Ovary (tissue), 10 donors: ENCODE measurements at places on chromosomes 1 and 21.
A peak's percentile ranks its signal among the peaks of the same experiment; 100 is the strongest.

GRCh38 chr1:6580593-6581409 lies 1.0 kb downstream of the ZBTB48 start:
- peak overlapping the region; percentile 94 for H3K27ac ChIP-seq
- peaks cover 4% of the 10 kb centered on the region for H3K4me1 ChIP-seq
- DNase-seq, result no peak
- H3K27me3 ChIP-seq, result no peaks in the 10 kb centered on the region

DNA sequence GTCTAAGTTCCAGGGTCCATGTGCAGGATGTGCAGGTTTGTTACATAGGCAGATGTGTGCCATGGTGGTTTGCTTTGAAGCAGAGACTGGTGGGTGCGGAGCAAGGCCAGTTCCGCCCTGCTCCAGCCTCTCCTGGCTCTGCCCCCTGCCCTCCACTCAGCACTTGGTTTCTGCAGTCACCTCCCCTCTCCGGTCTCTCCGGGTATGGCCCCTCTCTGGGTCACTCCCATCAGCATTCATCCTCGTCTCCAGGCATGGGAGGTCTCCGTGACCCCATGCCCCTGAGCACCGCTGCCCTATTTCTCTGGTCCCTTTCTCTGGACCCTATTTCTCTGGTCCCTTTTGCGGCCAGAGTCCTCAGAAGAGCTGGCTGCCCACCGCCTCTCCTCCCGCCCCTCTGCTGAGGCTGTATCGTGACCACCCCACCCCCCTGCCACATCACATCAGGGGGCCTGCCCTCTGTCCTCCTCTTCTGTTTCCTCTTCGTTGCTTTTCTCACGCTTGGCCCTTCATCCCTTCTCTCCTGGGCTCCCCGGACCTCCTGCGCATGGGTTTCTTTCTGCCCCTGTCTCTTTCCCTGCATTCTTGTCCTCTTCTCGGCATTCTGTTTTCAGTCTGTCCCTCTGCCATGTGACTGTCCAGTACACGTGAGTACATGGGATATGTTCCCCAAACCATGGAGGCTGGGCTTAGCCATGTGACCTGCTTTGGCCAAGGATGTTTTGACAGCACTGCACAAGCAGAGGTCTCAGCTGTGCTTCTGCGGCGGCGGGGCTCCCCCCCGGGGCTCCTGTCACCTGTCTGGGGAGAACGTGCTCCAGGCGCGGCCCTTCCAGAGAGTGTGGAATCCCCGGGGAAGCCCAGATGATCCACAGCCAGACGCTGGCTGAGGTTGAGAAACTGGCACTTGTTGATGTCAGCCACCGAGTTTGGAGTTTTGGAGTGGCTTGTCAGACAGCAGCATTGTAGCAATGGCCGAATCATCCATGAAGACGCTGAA lies 54.4 kb upstream of the C1orf174 start:
- H3K27me3 ChIP-seq, result no peaks in the 10 kb centered on the region
- no peak for DNase-seq
- H3K27ac ChIP-seq, result no peak overlapping the region
- H3K36me3 ChIP-seq, result no peaks in the 10 kb centered on the region
- H3K4me1 ChIP-seq, result no peaks in the 10 kb centered on the region

DNA sequence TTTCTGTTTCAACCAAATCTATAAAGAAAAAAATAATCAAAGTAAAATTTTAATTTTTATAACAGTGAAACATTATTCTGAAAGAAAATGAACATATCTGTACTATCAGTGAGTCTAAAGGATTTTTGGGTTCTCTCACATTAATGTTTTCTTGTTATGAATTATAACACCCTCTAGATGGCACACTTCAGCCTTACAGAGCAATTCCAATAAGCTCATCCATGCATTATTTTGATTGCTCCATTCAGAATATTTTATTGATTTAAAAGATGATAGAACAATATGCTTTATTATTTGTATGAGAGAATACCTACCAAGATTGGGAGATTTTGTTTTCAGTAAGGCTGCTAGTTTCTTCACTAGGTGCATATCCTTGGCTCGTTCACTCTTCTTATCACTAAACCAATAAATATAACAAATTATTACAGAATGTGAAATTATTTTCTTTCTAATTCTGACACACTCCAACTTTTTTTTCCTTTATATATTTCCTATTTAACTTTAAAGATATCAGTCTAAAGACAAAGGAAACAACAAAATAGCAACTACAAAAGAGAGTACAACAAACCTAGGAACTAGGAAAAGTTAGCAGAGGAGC lies 82.4 kb downstream of the RAB3GAP2 start:
- no peak overlapping the region for H3K4me3 ChIP-seq
- no peaks in the 10 kb centered on the region for H3K27me3 ChIP-seq
- no peaks in the 10 kb centered on the region for H3K36me3 ChIP-seq
- no peak overlapping the region for H3K27ac ChIP-seq

- H3K27ac ChIP-seq, result no peak overlapping the region
- H3K4me3 ChIP-seq, result no peak overlapping the region
- peaks cover 6% of the 10 kb centered on the region for H3K4me1 ChIP-seq
- H3K27me3 ChIP-seq, result no peaks in the 10 kb centered on the region
- no peak for DNase-seq
These were observed 801 bp upstream of the ANXA9 start for GRCh38 chr1:150981177-150981804.
